ENCODE measurements at places on chromosomes 4 and X.

DNA sequence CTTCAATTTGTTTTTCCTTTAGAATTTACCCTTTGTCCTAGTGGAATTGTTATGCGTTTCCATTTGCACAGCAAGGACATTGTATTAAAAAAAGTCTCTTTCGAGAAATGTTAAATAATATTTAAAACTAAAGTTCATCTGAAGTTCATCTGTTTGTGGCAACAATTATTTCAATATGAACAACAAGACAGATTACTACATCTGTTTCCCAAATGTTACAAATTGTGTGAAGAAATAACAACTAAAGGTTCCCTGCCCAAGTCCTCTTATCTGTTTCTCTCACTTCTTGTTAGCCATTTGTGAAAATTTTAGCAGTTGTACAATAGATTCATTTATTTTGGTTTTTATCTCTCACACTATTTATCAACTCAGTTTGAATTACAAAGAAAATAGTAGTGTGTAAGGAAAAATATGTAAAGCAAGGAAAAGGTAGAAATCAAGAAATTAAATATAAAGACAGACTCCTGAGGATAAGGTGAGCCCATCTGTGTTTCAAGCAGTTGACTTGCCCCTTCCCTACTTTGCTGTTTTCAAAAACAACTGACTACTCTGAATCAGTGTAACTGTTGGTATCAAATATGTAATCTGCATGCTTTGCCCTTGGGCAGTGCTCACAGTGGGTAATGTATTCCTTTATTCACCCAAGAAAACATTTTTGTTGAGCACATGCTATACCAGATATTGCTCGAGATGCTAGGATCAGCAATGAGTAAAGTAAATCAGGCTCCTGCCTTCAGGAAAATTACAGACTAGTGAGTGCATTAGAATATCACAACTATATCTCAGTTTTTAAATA lies 118.9 kb upstream of the PCDH7 start:
- no peak for DNase-seq

DNA sequence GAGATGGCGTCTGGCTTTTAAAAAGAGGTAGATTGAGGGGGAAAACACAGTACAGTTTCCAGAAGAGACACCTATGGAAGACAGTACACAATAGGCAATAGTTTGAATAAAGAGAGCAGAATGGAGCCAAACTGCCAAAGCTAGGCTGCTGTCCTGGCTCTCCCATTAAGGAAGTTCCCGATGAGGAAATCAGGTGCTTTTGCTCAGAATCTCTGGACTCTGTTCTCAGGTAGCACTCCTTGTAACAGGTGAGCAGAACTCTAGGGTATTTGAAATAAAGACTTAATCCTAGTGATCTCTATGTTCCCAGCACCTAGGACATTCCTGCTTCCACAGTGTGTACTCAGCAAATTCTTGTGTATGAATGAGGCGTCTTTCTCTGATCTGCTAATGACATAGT lies 1.6 kb downstream of the EGF start:
- DNase-seq: no peak

DNA sequence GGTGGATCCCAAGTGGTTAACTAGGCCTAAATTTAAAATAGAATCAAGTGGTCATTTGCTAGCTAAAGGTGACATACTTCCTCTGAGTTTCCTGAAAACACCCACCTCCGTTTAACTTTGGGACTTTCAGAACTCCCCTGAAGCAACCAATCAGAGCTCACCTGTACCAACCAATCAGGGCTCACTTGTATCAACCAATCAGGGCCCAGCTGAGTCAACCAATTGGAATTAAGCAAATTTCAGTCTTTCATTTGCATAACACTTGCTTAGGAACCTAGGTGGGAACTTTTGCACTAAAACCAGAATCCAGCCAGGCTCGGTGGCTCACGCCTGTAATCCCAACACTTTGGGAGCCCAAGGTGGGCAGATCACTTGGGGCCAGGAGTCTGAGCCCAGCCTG lies 15.9 kb downstream of the GPC4 start:
- no peak for DNase-seq

GRCh38 chr4:81577392-81577791 lies 105.7 kb upstream of the RASGEF1B start:
- no peak for DNase-seq

DNA sequence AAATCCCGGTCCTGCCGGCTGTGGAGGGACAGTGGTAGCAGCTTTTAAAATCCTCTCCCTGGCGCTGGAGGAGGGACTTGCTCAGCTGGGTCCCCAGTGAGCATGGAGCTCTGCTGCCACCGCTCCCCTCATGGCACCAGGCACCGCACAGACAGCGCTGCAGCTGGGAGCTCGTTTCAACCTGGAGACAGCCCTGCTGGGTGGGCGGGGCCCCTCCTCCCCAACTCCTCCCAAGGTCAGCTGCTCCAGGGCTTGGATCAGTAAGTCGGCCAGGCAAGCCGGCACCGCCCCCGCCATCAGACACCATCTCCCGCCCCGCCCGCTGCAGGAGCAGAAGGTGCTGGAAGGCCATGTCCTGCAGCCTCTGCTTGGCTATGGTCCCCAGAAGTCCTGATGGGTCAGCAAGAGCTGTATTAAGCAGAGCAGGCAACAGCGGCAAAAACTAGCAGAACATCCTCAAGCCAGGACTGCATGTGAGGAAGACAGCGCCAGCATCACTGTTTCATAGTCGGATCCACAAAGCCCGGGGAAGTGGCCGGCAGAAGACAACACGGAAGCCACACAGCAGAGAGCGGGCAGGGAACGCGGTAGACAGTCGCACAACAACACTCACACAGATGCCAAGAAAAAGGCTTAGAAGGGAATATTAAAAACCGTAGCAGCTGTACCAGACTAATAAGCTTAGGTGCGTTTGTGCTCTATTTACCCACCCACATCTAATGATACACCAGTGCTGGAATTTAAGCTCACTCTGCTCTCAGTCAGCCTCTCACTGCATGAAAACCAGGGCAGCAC lies 16.2 kb downstream of the ZFYVE28 start:
- DNase-seq: no peak

Measured in hippocampal formation (tissue), 2 donors.